ENCODE measurements at places on chromosomes 11 and 22.

DNA sequence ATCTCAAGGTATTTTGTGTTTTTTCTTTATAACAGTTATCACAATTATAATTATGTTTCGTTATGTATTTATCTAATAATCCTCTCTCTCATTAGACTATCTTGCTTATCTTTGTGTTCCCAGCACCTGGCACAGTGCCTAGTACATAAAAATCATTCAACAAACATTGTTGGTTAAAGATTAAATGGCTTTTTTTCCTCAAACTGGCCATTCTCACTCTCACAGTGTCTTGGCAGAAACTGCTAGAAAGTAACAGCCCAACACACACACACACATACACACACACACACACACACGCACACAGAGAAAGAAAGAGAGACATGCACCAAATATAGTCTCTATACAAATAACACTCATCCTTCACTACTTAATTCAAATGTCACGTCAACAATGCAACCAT is 36.8 kb downstream of the OR10A6 start:
- no peak for DNase-seq

DNA sequence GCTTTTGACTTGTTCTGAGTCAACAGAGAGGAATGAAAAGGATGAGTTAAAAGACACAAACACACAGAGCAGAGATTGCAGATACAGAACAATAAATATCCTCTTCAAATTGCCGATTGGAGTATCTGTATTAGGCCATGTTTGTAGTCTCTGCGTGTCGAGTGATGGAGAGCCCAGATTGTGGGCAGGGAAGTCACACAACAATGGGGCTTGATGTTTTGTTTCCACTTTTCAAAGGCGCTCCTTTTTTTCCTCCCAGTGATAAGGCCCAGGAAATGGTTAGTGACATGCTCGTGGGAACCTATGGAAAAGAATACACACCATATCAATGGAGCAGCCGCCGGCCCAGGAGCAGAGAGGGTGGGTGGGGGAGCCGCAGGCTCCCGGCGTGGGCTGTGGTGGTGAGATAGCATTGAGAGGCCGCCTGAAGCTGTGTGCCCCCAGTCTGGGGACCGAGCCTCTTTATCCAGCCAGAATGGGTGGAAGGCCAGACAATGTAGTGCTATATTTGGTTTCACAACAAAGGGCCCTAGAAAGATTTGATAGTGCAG is 555.9 kb downstream of the INSC start:
- no peak for DNase-seq

DNA sequence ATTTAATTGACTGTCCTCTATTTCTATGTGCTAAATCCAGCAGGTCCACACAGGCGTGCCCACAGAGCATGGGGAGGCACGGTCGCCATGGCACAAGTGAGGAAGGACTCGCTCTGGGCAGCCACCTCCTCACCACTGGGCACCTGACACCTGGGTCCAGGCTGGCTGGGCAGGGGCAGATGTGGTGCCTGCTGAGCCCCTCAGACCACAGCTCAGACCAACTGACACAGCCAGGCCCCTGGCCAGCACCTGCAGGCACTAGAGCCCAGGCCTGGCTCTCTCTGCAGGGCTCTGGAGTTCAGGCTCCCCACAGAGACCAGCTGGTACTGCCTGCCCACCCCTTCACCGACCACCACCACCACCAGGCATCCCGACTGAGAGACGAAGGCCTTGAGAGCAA is 27.9 kb downstream of the LINC01488 start:
- no peak for DNase-seq

DNA sequence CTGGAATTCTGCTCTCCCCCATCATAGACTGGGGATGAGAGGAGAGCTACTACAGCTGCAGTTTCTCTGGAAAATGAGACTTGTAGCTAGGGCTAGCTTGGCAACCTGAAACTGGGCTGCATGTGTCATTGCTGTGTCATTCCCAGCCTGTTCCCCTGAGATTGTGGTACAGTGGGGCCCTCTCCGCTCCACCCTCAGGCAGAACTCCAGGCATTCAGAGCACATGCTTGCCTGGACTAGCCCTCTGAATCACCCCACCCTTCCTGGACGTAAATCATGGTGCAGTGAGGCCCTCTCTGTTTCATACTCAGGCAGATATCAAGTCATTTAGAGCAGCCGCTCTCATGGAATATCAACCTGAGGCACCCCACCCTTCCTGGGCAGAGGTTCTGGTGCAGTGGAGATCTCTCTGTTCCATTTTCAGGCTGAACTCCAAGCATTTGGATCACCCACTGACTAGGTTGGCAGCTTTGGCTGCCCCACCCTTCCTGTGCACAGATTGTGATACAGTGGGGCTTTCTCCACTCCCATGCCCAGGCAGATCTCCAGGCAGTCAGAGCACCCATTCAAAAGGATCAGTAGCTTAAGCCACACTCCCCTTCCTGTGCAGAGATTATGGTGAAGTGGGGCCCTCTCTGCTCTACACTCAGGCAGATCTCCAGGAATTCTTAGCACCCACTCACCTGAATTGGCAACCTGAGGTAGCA is 274.4 kb downstream of the C11orf87 start:
- DNase-seq: no peak

DNA sequence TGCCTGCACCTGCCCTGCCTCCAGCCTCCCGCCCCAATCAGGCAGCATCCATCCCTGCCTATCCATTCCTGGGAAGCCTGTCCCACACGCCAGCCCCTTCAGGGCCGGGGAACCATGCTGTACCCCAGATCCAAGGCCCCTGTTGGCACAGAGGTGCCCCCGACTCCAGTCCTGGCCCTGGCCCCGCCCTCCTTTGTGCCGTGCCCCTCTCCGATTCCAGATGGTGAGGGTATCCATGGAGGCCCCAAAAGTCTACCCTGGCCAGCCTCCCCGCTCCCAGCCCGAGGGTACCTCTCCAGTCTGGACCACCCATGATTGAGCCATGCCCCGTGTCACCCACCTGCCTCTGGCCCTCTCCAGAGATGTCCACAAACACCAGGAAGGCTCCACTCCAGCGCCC is 2.7 kb upstream of the TH start:
- DNase-seq: no peak

GRCh38 chr11:1271002-1271401 is 38.4 kb downstream of the TOLLIP start:
- no peak for DNase-seq

DNA sequence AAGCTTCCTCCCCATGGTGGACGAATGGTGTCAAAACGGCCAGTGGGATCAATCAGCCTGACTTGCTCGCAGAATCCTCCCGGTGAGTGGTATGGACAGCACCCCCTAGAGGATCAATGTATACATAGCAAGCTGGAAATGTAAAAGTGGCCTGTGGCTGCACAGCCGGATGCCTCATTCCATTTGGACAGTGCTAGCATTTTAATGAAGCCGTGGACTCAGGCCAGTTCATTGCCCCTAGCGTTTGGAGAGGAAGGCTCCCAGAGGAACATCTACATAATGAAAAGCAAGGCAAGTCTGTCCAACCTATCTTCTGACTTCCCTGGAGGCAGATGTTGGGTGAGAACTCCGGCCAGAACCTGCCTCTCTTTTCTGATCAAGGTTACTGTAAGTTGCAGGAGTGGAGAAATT is 942.3 kb downstream of the NTM start:
- peak; percentile 18 for DNase-seq

GRCh38 chr22:39135092-39135896 is 17.2 kb downstream of the CBX7 start:
- DNase-seq: peak; percentile 10

- DNase-seq: no peak
Observed at GRCh38 chr11:83436855-83437254, 150.7 kb upstream of the CCDC90B start.

GRCh38 chr11:94493281-94494125 is at the start of the genes ANKRD49 and MRE11:
TSS of gene ANKRD49 (plus strand) at chr11:94493984. CDS start at chr11:94496694, 2,710 bp downstream.
TSS of gene MRE11 (minus strand) at chr11:94493844. CDS start at chr11:94492801, 1,043 bp downstream.
- DNase-seq: peak; percentile 98

GRCh38 chr11:124167826-124168231 is 15.3 kb upstream of the OR10D3 start:
- no peak for DNase-seq

GRCh38 chr11:22234743-22235142 is 41.9 kb downstream of the ANO5 start:
- no peak for DNase-seq

DNA sequence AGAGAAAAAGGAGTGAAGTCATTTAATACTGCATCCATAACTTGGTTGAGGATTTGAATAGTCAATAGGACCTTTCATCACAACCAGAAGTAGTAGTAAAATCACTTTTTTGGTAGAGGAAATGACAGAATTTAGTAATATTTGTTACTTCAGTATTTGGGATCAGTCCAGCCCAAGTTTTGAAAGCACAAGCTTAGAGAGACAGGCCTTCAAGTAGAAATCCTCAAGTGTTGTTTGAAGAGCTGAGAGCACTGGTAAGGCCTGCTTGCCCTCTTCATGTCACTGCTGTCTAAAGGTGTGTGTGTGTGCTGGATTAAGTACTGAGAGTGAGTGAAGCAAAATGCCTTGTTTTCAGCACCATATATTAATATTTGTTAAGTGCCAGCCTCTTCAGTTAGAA is 137.3 kb downstream of the WNT11 start:
- no peak for DNase-seq

DNA sequence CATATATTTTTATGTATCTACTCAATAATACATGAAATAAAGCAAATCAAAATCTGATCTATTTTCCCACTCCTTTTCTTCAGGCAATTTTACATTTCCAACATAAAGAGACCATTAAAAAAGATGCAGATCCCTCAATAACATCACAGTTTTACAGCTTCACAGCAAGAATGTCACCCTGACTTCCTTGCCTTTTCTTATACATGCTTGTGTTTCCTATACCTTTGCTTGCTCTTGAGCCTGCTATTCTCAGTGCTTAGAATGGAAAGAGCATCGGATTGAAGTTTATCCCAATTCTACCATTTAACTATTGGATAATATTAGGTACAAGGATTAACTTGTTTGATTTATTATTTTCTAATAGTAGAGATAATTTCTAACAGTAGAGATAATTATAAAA is 176.7 kb downstream of the CNTN5 start:
- no peak for DNase-seq

DNA sequence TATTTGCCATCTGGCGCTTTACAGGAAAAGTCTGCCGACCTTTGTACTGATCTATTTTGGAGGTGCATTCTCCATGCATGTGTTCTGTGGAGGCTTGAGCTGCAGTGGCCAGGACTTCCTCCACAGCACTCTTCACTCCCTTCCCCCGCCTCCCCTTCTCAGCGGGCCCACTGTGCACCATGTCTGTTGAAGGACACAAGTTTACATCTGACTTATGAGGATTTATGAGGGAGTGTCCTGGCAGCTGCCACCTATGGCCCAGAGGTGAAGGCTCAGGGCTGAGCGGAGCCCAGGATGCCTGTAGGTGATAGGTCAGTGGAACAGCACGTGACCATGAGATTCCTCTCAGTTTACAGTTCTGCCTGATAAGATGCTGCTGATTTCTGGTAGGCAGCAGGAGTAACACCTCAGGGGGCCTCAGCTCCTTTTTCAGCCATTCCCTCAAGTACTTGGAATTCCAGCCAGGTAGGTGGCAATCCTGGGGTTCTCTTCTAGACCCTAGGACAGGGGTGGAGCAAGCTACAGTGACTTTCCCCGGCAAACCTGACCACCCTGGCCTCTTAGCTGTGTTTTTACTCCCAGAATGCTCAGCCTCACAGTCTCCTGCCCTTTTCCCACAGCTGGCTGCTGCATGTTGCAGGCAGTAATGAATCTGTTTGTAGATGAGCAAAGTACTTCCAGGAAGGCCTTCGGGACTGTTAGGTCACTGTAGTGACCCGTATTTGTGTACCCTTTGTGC is 59.9 kb downstream of the PPFIBP2 start:
- DNase-seq: no peak

DNA sequence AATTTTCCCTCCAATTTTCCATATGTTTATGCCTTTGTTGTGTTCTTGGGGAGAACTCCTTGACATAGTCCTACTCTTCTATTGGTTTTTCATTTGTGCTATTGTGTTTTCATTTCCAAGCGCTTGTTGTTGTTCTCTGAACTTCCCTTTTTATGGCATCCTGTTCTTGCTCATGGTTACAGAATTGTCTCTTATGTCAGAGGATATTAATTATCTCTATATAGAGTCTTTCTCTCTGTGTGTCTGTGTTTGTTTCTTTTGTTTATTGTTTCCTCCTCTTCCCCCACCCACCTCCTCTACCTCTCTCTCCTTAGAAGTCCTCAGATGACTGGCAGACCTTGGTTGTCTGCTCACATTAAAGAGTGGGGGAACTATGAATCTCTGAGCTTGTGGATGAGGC is 69.9 kb downstream of the HORMAD2 start:
- no peak for DNase-seq

- DNase-seq: no peak
Observed at GRCh38 chr11:35006389-35007128, 90.1 kb downstream of the PDHX start.

- DNase-seq: no peak
Observed at GRCh38 chr11:113167599-113167998, 146.8 kb upstream of the TTC12 start.

DNA sequence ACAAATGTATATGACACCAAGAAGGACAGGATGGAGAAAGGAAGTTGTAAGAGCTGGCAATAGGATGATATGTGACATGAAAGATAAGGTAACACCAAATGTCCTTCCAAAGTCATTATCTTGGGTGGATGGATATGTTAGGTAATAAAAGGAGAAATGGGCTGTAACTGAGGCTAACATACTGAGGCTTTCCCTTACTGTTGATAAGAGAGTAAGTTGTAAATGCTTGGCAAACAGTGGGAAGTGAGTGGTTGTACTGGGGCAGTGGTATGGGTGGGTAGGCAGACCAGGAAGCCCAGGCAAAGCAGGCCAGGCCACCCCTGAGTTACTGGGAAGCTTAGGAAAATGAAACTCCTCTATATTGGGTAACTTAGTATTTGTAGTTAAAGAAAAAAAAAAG is 73.7 kb downstream of the ARHGAP42 start:
- DNase-seq: no peak

GRCh38 chr22:20636075-20636812 is 128.8 kb downstream of the MED15 start:
- no peak for DNase-seq

DNA sequence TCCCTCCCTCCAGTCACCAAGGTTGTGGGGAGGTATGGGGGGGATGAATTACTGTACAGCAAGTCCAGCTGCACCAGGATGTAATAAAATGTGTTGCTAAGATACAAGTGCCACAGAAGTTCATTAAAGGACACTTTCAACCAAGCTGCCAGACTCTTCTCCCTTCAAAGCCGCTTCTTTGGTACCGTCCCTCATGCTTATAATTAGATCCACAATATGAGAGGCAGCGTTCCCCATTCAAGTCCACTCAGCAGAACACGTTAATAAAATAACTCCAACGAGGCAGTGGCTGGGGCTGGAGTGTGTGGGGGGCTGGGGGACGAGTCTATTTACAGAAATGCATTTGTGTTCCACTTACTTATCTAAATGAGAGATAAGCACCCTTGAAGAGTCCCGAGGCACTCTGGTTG is 14.7 kb downstream of the PHF21B start:
- DNase-seq: no peak
